ENCODE measurements at places on chromosomes 1 and 21. TPM values are rescaled to one million over a fixed set of nuclear protein-coding genes. Genes with fewer than 3 reads are reported as not detected.
A peak's percentile ranks its signal among the peaks of the same experiment; 100 is the strongest.

Gene TPTE
- total RNA-seq: not detected

Gene FAM72D
- 22.2 TPM for total RNA-seq

Gene AMY1A
- not detected for total RNA-seq

Gene SPAG17
- total RNA-seq: not detected

DNA sequence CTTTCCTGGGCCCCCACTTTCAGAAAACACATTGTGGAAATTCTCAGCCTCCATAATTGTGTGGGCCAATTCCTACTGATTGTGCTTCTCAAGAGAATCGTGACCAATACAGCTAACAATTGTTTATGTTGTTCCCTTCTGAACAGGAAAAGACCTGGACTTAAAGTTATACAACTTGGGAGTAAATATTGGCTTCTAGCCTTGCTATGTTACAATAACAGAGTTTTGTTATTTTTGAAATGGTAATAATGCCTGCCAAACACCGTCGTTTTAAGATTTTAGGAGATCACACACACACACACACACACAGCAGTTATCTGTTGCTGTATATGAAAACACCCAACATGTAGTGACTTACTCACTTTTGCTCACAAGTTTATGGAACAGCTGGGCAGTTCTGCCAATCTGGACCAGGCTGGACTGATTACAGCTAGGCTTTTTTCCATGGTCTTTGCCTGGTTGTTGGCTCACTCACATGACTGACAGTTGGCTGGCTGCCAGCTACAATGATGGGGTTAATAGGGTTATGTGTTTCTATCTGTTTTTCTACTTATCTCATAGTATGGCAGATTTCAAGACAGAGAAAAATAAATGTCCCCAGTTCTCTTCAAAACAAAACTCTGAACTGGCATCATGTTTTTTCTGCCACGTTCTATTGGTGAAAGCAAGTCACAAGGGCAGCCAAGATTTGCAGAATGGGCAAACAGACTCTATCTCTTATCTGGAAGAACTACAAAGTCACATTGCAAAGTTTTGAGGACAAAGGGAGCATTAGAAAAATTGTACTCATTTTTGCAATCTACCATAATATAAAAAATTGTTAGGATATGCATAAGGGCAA is 447.5 kb downstream of the NEGR1 start:
- H3K27me3 ChIP-seq: no peaks in the 10 kb centered on the region
- DNase-seq: no peak
- H3K4me3 ChIP-seq: no peak overlapping the region
- H3K36me3 ChIP-seq: no peaks in the 10 kb centered on the region

DNA sequence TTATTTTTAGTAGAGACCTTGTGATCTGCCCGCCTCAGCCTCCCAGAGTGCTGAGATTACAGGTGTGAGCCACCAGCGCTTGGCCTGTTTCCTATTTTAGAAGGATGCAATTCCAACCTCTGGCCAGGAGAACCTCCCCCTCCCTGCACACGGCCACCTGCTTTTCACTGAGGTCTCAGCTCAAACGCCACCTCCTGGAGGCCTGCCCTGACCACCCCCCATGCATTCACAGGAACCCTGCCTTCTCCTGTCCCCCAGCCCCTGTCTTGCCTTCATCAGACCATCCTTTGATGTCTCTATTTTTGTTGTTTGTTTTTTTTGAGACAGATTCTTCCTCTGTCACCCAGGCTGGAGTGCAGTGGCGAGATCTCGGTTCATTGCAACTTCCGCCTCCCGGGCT is 2.3 kb downstream of the SRM start:
- no peak overlapping the region for H3K27ac ChIP-seq
- peak overlapping the region; percentile 36 for H3K4me3 ChIP-seq
- no peaks in the 10 kb centered on the region for H3K27me3 ChIP-seq
- DNase-seq: no peak
- H3K36me3 ChIP-seq: peaks cover 10% of the 10 kb centered on the region

DNA sequence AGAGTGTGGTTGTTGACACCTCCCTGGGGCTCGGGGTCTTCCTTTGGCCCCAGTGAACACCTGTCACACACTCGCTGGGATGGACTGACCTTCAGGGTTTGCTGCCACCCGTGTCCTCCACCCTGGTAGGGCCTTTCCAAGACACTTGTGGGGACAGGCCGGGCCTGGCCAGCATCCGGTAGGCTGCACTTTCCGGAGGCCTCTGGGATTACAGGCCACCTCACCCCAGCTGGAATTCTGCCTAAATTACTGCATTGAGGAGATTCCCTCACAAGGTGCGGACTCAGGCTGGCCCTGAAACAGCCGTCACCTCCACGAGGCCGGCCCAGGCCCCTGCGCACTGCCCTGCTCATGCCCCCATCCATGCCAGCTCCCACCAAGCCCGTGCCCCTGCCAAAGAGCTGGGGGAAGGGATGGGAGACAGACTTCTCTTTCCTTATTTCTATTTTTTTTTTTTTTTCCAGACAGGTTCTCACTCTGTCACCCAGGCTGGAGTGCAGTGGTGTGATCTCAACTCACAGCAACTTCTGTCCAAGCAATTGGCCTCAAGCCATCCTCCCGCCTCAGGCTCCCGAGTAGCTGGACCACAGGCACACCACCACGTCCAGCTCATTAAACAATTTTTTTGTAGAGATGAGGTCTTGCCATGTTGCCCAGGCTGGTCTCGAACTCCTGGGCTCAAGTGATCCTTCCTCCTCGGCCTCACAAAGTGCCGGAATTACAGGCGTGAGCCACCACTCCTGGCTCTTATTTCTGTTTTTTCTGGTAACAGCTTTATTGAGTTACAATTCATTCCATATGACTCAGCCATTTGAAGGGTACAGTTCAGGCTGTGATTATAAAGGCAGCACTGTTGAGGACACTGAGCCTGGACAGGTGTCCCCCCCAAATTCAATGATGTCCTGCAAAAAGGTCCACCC is 11.3 kb downstream of the CSTB start:
- peak overlapping the region; percentile 46 for H3K27ac ChIP-seq
- DNase-seq: no peak
- no peaks in the 10 kb centered on the region for H3K36me3 ChIP-seq
- H3K27me3 ChIP-seq: no peaks in the 10 kb centered on the region

DNA sequence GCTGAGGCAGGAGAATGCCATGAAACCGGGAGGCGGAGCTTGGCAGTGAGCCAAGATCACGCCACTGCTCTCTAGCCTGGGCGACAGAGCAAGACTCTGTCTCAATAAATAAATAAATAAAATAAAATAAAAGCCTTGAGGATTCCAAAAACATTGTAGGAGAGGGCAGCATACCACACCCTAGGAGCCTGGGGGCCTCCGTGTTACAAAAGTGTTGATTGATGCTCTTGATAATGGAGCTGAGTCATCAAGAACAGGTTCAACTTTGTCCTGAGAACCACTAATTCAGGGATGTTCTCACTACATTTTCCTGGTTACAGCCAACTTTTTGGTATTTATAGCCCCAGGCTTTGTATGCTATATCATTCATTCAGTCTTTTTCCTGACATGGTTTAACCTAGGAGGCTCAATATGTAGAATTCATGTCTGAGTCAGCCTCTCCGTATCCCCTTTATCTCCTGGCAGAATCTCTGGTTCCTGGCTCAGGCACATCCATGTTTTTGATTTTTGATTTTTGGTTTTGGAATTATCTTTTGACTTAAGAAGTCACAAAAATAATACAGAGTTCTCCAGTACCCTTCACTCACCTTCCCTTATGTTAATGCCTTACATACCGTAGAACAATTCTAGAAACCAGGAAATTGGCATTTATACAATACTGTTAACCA is 69.4 kb downstream of the LRRC8D start:
- H3K36me3 ChIP-seq: peaks cover 22% of the 10 kb centered on the region
- H3K4me3 ChIP-seq: no peak overlapping the region
- H3K27ac ChIP-seq: no peak overlapping the region

- H3K27me3 ChIP-seq: peaks cover 8% of the 10 kb centered on the region
- no peak for DNase-seq
- H3K4me3 ChIP-seq: no peak overlapping the region
- H3K4me1 ChIP-seq: no peaks in the 10 kb centered on the region
- no peak overlapping the region for H3K27ac ChIP-seq
These were observed 78.3 kb downstream of the CLEC20A start for GRCh38 chr1:178418284-178418955.

- H3K4me1 ChIP-seq: no peaks in the 10 kb centered on the region
- H3K36me3 ChIP-seq: peaks cover 27% of the 10 kb centered on the region
- no peak for DNase-seq
- H3K27ac ChIP-seq: no peak overlapping the region
- no peak overlapping the region for H3K4me3 ChIP-seq
These were observed 177.9 kb downstream of the COP1 start for GRCh38 chr1:176029155-176029554.

DNA sequence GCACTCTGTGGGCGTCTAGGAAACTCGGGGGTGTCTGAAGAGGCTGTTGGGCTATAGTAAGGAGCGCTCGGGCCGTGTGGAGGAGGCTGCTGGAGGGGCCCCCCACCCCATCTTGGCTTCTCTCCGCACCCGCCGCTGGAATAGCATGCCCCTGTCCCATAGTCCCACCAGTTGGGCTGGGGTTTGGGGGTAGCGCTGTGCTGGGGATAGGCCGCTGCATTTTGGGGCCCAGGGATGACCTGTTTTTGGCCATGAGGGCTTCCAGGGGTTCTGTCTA is 511 bp downstream of the EFNA3 start:
- peaks cover 52% of the 10 kb centered on the region for H3K27me3 ChIP-seq
- H3K4me3 ChIP-seq: peak overlapping the region; percentile 41
- DNase-seq: no peak
- H3K36me3 ChIP-seq: peaks cover 7% of the 10 kb centered on the region

DNA sequence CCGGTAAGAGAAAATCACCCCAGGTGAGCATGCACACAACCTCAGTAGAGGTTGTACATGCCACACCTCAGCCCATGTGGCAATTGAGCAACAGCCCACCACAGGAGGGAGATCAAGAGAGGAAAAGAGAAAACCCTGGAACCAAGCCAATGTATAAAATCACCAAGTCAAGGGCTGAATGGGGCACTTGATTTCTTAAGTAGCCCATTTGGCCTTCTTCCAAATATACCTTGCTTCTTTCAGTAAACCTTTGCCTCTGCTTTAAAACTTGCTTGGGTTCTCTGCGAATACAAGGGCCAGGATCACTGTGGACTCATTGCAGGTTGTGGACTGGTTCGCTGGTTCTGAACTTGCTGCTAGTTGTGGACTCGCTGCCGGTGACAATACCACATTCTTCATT is 1814.0 kb downstream of the PLA2G4A start:
- H3K27me3 ChIP-seq: no peaks in the 10 kb centered on the region
- H3K4me3 ChIP-seq: no peak overlapping the region
- H3K36me3 ChIP-seq: no peaks in the 10 kb centered on the region

GRCh38 chr1:234844479-234845031 is 234.6 kb upstream of the IRF2BP2 start:
- H3K27me3 ChIP-seq: no peaks in the 10 kb centered on the region
- peaks cover 81% of the 10 kb centered on the region for H3K4me1 ChIP-seq
- H3K27ac ChIP-seq: peak overlapping the region; percentile 78
- peak; percentile 21 for DNase-seq
- no peaks in the 10 kb centered on the region for H3K36me3 ChIP-seq

DNA sequence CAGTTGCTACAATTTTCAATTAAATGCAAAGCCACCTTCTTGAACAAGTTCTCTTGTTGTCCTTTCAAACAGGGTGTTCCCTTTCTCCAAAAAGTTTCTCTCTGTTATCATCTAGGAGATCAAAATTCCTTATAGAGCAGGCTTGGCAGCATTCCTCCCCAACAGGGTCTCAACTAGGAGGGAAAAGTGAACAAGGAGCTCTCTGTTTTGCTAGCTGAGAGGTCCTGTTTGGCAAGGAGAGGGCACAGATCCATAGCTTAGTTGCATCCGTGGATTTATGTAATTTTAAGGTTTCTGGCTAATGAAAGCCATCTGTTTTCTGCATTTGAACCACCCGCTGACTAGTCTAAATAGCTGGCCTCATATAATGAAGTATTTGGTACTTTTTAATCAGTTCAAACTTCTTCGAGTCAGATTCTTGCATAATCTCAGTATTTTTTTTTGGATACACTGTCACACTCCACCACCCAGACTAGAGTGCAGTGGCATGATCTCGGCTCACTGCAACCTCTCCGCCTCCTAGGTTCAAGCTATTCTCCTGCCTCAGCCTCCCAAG is 54.0 kb downstream of the APP start:
- DNase-seq: no peak
- H3K4me1 ChIP-seq: peaks cover 3% of the 10 kb centered on the region
- H3K27ac ChIP-seq: no peak overlapping the region
- H3K36me3 ChIP-seq: no peaks in the 10 kb centered on the region
- H3K4me3 ChIP-seq: no peak overlapping the region

DNA sequence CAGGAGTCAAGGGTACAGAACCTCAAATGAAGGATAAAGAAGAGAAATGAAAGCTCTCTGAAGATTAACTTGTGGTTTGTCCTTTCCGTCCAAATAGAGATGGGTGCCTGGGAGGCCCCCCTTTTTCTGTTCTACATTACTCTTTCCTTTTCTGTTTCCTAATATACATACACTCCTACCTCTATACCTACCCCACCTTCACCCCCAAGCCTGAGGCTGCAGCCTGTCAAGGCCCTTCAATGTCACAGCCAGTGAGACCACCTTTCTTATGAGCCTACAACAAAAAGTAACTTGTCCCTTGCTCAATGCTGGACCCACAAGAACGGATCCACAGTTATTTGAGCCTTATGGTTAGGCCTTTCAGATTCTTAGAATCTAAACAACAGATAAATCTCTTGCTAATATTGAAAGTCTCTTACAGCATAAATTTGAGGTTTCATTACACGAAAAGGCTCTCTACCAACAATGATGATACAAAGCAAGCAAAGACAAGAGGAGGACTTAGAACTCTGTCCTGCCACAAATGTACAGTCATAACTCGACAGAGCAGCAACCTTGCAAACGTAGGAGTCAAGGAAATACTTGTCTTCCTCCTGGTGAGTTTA is 4.1 kb upstream of the TRAF3IP3 start:
- peaks cover 18% of the 10 kb centered on the region for H3K36me3 ChIP-seq
- H3K27me3 ChIP-seq: no peaks in the 10 kb centered on the region
- peak overlapping the region; percentile 95 for H3K27ac ChIP-seq
- peak; percentile 44 for DNase-seq

DNA sequence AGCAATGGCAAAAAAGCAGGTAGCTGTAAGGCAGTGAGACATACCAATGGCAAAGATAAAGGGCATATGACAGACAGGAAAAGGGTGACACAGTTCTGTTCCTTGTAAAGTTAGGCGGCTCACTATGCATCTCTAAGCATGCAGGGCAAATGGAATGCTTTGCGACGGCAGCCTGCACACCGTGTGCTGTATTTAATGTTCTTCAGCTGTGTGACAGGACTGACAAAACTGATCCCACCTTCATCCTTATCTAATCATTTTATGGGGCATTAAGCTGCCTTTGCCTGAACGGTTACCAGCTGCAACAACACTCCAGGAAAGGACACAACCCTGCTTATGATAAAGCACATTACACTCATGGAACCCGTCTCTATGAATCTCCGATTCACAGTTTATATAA is 80.5 kb upstream of the VAV3 start:
- no peak overlapping the region for H3K27ac ChIP-seq
- peaks cover 7% of the 10 kb centered on the region for H3K36me3 ChIP-seq
- DNase-seq: no peak
- no peaks in the 10 kb centered on the region for H3K27me3 ChIP-seq

GRCh38 chr1:54936791-54937190 is 43.6 kb upstream of the TMEM61 start:
- H3K27me3 ChIP-seq: peaks cover 40% of the 10 kb centered on the region
- no peak overlapping the region for H3K4me3 ChIP-seq
- no peak for DNase-seq
- H3K36me3 ChIP-seq: no peaks in the 10 kb centered on the region
- peaks cover 3% of the 10 kb centered on the region for H3K4me1 ChIP-seq

GRCh38 chr1:28326984-28327383 is 1.9 kb upstream of the MED18 start:
- no peak for DNase-seq
- H3K4me1 ChIP-seq: peaks cover 31% of the 10 kb centered on the region
- no peaks in the 10 kb centered on the region for H3K27me3 ChIP-seq
- H3K27ac ChIP-seq: peak overlapping the region; percentile 6
- no peak overlapping the region for H3K4me3 ChIP-seq

Measured in activated CD4-positive, alpha-beta T cell treated with anti-CD3 and anti-CD28 coated beads, Interleukin-2, amount 10 ng/mL, durations not matched to agents 7 days and 5 days (primary cell).